ENCODE measurements at places on chromosomes 3 and 15. TPM values are rescaled to one million over a fixed set of nuclear protein-coding genes. Genes with fewer than 3 reads are reported as not detected.
A peak's percentile ranks its signal among the peaks of the same experiment; 100 is the strongest.

- 0 out of 2 replicates have a peak, but pooled peaks cover 6% of the 10 kb centered on the region for H3K4me1 ChIP-seq
- no peak for DNase-seq
- H3K27ac ChIP-seq, result no peak overlapping the region
- no peaks in the 10 kb centered on the region for H3K27me3 ChIP-seq
- H3K36me3 ChIP-seq, result no peaks in the 10 kb centered on the region
These were observed 2.4 kb upstream of the RASSF1 start for GRCh38 chr3:50342813-50343633.

DNA sequence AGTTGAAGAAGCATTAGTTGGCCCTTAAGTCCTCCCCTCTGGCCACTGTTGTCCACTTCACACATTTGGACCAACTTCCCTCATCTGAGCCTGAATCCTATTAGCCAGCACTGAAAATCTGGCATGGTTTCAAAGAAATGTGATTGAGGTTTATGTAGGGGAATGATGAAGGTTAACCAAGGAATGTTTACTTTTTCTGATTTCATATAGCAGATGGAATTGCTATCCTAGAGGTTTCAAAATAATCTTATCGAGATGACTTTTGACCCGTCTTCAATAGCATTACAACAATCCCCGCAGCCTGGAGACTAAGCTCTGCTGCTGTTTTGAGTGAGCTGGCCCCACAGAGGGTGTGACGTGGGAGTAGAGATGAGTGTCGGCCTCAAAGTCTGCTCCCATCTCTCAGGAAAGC, 200.8 kb upstream of the IL12A start:
- peaks cover 35% of the 10 kb centered on the region for H3K4me1 ChIP-seq
- peak overlapping the region; percentile 6 for H3K4me3 ChIP-seq
- no peaks in the 10 kb centered on the region for H3K27me3 ChIP-seq
- H3K27ac ChIP-seq, result peak overlapping the region; percentile 77

DNA sequence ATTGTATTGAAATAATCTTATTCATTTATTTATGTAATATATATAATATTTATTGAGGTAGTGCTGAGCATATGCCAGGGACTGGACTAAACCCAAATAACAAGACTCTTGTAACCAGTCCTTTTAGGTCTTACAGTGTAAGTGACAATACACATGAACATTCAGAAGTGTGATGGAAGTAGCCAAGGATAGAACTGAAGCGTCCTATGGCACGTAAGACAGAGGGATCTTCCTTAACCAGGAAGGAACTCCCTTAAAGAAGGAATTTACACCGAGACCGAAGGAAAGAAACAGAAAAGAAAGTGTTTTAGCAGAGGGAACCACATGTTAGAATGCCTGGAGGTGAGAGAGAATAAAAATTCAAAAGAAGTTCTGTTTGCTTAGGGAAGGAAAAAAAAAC, 23.6 kb upstream of the CLDN1 start:
- H3K27ac ChIP-seq, result peak overlapping the region; percentile 88
- no peaks in the 10 kb centered on the region for H3K36me3 ChIP-seq
- DNase-seq, result no peak
- H3K4me1 ChIP-seq, result peaks cover 18% of the 10 kb centered on the region
- H3K27me3 ChIP-seq, result no peaks in the 10 kb centered on the region
- H3K4me3 ChIP-seq, result peak overlapping the region; percentile 42

- no peak for DNase-seq
- H3K27me3 ChIP-seq, result no peaks in the 10 kb centered on the region
- H3K27ac ChIP-seq, result no peak overlapping the region
- H3K4me1 ChIP-seq, result no peaks in the 10 kb centered on the region
- H3K4me3 ChIP-seq, result no peak overlapping the region
- no peaks in the 10 kb centered on the region for H3K36me3 ChIP-seq
These were observed 40.7 kb downstream of the RAB27A start for GRCh38 chr15:55248895-55249294.

- H3K4me3 ChIP-seq, result no peak overlapping the region
- peaks cover 5% of the 10 kb centered on the region for H3K27me3 ChIP-seq
- DNase-seq, result no peak
- no peaks in the 10 kb centered on the region for H3K4me1 ChIP-seq
- H3K36me3 ChIP-seq, result no peaks in the 10 kb centered on the region
These were observed 127.6 kb downstream of the RAB11A start for GRCh38 chr15:65996901-65997300.

GRCh38 chr3:29690686-29691353, 409.9 kb downstream of the RBMS3 start:
- no peaks in the 10 kb centered on the region for H3K4me1 ChIP-seq
- H3K4me3 ChIP-seq, result no peak overlapping the region
- no peaks in the 10 kb centered on the region for H3K27me3 ChIP-seq
- no peak for DNase-seq
- H3K27ac ChIP-seq, result no peak overlapping the region
- no peaks in the 10 kb centered on the region for H3K36me3 ChIP-seq

DNA sequence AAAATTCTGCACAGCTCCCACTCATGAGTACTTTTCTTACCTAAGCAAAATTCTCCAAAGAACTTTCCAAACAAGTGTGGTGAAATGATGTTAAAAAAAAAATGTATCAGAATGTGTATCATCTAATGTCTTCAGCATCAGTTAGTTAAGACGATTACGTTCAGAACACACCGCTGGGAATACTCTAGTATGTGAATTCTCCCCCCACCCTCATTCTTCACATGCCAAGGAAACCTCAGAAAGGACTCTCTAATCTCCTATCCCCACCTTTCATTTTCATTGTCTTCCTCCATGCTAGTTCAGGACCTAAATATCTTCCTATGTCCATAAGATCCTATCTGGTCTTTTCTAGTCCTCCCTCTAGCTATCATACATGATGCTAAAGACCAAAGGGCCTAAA, 457.4 kb downstream of the SHQ1 start:
- DNase-seq, result no peak
- no peak overlapping the region for H3K27ac ChIP-seq
- H3K4me3 ChIP-seq, result no peak overlapping the region
- H3K27me3 ChIP-seq, result no peaks in the 10 kb centered on the region
- no peaks in the 10 kb centered on the region for H3K4me1 ChIP-seq

GRCh38 chr3:65785065-65785645, 253.6 kb downstream of the MAGI1 start:
- H3K27ac ChIP-seq, result no peak overlapping the region
- no peak overlapping the region for H3K4me3 ChIP-seq

- no peak overlapping the region for H3K27ac ChIP-seq
- H3K4me3 ChIP-seq, result no peak overlapping the region
- no peaks in the 10 kb centered on the region for H3K36me3 ChIP-seq
These were observed 8.4 kb downstream of the DNAJA4 start for GRCh38 chr15:78272776-78273175.

GRCh38 chr15:50854601-50855490, 53.6 kb upstream of the AP4E1 start:
- H3K36me3 ChIP-seq, result no peaks in the 10 kb centered on the region
- no peak overlapping the region for H3K27ac ChIP-seq
- no peaks in the 10 kb centered on the region for H3K4me1 ChIP-seq
- no peak for DNase-seq

- no peak for DNase-seq
- no peaks in the 10 kb centered on the region for H3K27me3 ChIP-seq
- no peaks in the 10 kb centered on the region for H3K4me1 ChIP-seq
- H3K27ac ChIP-seq, result no peak overlapping the region
These were observed 268.6 kb upstream of the WNT5A start for GRCh38 chr3:55755516-55756205.

DNA sequence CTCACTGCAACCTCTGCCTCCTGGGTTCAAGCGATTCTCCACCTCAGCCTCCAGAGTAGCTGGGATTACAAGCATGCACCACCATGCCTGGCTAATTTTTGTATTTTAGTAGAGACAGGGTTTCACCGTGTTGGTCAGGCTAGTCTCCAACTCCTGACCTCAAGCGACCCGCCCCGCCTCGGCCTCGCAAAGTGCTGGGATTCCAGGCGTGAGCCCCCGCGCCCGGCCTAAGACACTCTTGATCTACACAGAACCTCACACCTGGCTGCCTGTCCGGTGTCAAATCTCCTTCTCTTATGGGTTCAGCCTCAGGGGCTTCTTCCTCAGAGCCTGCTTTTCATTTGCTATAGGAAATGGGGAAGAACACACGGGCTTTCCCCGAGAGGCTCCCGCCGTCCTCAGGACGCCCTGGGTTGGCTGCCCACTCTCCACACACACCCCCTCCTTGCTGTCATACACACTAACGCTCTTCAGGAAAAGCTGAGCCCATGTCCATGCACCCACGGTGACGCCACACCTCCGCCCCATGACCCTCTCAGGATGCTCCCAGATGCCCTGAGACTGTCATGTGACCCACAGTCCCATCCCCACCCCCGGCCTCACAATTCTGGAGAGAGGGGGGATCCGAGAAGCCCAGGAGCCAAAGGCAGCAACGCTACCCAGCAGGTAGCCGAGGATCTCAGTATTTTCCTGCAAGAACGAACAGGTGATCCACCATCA, 10.4 kb downstream of the TMEM44 start:
- H3K4me3 ChIP-seq, result no peak overlapping the region
- DNase-seq, result no peak
- H3K4me1 ChIP-seq, result peaks cover 7% of the 10 kb centered on the region
- no peak overlapping the region for H3K27ac ChIP-seq
- H3K27me3 ChIP-seq, result no peaks in the 10 kb centered on the region

GRCh38 chr15:93028632-93029213, 60.3 kb downstream of the RGMA start:
- peak overlapping the region; percentile 65 for H3K27ac ChIP-seq
- no peak overlapping the region for H3K4me3 ChIP-seq
- peaks cover 44% of the 10 kb centered on the region for H3K4me1 ChIP-seq
- DNase-seq, result no peak

- DNase-seq, result no peak
- no peak overlapping the region for H3K27ac ChIP-seq
- no peaks in the 10 kb centered on the region for H3K4me1 ChIP-seq
- H3K27me3 ChIP-seq, result no peaks in the 10 kb centered on the region
- H3K36me3 ChIP-seq, result peaks cover 15% of the 10 kb centered on the region
- no peak overlapping the region for H3K4me3 ChIP-seq
These were observed 30.2 kb upstream of the HCLS1 start for GRCh38 chr3:121690777-121691405.

DNA sequence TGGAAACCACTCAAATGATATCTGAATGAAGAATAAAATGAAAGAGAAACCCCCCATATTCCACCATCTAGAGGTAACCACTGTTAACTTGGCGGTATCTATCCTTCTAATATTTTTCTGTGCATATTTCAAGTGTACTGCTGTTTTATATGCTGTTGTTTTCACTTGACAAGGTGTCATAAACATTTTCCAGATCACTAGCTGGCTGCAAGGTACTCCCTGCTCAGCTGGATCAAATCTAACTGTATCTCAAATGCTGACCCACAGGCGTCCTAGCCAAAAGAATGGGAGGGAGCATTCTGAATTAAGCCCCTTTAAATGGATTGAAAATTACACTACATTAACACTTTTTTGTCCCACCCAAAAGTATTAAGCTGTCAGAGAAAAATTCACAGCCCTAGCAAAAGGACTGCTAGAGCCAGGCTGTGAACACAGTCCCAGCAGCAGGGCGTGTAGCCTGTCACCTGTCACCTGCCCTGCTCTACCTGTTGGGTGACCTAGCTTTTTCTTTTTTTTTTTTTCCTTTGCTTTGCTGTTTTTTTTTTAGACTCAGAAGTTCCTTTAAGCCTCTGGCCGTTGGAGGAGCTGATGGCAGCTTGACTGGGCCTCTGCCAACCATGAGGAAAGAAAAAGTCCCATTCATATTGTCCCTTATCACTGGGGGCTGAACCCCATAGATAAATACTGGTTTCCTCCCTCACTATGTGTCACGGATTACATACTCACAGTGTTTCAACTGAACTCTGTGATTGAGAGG, 93.7 kb upstream of the TSC22D2 start:
- no peak overlapping the region for H3K4me3 ChIP-seq
- H3K27ac ChIP-seq, result peak overlapping the region; percentile 51
- H3K36me3 ChIP-seq, result no peaks in the 10 kb centered on the region

DNA sequence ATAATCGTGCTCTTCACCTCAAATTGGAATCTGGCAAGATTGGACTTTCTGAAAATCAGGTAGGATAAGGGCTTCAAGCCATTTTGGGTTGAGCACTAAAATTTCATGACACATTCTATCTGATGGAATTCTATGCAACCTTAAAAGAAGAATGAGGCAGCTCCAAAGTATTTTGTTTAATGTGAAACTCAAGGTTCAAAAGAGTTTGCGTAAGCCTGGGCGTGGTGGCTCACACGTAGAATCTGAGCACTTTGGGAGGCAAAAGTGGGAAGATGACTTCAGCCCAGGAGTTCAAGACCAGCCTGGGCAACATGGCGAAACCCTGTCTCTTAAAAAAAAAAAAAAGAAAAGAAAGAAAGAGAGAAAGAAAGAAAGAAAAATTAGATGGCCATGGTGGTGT, 3.6 kb upstream of the PLA1A start:
- H3K36me3 ChIP-seq, result no peaks in the 10 kb centered on the region
- peaks cover 10% of the 10 kb centered on the region for H3K27me3 ChIP-seq
- no peak overlapping the region for H3K27ac ChIP-seq
- no peak for DNase-seq

DNA sequence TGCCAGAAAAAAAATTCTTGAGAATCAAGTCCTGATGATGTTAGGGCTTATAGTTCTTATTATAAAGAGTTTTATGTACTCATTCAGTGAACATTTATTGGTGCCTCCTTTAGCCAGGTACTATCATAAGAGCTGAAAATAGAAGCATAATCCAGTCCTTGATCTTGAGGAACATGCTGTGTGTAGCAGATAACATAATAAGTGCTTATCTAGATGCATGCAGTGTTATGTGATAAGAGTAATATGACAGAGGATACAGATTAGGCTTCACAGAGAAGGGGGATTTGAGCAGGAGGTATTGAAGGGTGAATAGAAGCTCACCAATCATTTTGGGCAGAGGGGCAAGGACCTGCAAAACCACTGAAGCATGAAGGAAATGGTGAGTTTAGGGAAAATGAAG, 1.1 kb downstream of the CCR2 start:
- H3K36me3 ChIP-seq, result no peaks in the 10 kb centered on the region
- peaks cover 7% of the 10 kb centered on the region for H3K27me3 ChIP-seq
- H3K27ac ChIP-seq, result no peak overlapping the region
- H3K4me1 ChIP-seq, result no peaks in the 10 kb centered on the region
- DNase-seq, result no peak
- H3K4me3 ChIP-seq, result no peak overlapping the region

Gene TTLL13
- 0.39 TPM for total RNA-seq

Gene CDHR4
- total RNA-seq, result not detected

Gene CEMIP
- total RNA-seq, result 0.46 TPM

Gene C2CD4B
- total RNA-seq, result 0.26 TPM

Gene KNG1
- 0.23 TPM for total RNA-seq
